Stimulated activated CD4-positive, alpha-beta T cell treated with anti-CD3 and anti-CD28 coated beads, Interleukin-2, amount 100 ng/mL, for 24 hours (primary cell): ENCODE measurements at places on chromosomes 16 and 17.

DNA sequence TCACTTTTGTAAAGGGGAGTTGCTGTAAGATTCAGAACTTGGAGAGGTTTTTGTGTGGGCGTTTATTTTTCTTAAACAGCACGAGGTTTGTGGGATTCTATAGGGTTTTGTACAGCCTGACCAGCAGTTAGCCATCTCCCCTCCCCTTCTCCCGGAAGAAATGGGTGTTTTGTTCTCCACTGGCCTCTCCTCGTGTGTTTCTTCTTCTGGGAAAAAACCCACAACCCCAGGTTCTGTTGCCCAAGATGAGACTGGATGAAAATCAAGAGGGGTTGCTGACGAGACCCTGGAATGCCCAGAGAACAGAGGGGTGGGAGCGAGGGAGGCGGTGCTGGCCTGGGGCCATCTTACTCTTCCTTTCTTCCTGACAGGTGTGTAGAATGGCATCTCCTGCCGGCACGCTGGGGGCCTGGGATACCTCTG is 186.1 kb downstream of the MSI2 start:
- DNase-seq = no peak

DNA sequence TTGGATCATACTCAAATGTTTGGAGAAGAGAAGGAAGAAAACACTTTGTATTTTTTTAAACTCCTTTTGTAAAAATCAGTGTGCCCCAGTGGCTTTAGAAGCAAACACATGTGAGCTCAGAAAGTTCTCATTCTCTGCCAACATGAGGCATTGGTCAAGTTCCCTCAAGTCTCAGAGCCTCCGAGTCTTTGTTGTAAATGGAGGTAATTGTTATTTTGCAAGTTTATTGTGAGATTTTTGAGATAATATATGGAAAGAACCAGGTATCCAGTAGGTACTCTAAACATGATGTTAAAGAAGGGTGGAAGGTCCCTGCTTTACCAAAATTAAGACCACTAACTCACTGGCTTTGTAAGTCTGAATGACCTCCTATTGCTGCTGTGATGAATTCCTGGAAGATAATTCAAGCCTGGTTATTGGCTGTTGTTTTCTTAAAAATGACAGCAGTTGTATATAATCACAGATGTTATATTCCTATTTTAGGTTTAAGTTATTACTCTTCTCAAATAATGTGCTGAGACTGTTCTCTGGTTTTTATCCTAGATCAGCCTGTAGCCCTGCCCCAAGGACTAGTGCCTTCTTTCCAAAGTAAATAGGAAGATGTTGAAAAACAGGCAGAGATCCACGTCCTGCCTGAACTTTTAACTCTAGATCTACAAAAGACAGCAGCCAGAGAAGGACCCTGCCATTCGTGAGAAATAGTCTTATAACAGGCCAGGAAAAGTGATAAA is 2.4 kb downstream of the HLF start:
- no peak for DNase-seq

DNA sequence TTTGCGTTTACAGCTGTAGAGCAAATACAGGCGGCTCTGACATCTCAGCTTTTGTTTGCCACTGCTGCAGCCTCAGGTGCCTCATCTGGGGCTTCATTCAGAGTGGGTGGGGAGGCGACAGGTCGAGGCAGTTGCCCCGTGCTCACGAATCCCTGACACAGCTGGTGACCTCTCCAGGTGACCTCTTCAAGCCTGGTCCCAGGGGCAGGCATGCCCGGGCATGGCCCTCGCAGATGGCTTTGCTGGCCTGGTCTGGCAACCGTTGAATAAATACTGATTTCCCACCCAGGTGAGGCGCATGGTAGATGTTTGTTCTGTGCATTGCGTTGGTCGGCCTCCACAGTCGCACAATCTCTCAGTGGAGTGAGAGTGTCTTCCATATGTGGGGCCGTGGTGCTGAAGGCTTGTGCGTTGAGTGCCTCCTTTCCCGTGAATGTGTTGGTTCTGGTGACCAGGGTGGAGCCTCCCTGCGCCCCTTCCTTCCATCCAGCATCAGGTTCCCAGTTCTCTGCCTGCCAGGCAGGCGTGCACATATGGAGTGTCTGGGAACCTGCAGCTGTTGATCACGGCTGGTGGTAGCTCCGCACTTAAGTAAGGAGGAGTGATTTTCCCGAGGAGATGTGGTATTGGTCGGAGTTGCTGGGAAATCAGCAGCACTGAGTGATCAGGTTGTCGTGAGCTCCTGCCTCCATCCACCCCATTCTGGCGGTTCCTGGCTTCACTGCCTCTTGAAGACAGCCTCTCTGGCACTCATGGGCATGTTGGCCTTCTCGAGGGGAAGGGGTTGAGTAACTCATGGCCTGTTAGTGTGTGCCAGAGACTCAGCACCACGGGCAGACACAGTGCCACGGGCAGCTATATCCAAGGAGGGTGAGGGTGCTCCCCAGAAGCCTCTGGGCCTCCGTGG is 149.7 kb downstream of the RPTOR start:
- no peak for DNase-seq

DNA sequence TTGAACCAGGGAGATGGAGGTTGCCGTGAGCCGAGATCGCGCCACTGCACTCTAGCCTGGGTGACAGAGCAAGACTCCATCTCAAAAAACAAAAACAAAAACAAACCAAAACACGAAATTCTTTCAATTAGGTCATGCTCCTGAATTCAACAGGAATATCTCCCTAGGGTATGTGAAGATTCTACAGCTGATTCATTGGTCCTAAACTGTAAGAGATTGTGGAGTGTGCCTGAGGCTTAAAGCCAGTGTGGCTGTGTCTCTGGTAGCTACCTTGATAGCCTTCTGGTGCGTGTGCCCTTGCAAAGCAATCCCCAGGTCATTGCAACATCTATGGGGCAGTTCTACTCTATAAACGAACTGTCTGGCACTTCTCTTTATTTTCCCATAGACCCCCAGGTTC is 48.4 kb downstream of the USP43 start:
- no peak for DNase-seq

GRCh38 chr17:48791128-48792032 is 25.6 kb downstream of the TTLL6 start:
- DNase-seq = peak; percentile 28

- no peak for DNase-seq
Observed at GRCh38 chr17:14330492-14330962, 29.6 kb downstream of the HS3ST3B1 start.

DNA sequence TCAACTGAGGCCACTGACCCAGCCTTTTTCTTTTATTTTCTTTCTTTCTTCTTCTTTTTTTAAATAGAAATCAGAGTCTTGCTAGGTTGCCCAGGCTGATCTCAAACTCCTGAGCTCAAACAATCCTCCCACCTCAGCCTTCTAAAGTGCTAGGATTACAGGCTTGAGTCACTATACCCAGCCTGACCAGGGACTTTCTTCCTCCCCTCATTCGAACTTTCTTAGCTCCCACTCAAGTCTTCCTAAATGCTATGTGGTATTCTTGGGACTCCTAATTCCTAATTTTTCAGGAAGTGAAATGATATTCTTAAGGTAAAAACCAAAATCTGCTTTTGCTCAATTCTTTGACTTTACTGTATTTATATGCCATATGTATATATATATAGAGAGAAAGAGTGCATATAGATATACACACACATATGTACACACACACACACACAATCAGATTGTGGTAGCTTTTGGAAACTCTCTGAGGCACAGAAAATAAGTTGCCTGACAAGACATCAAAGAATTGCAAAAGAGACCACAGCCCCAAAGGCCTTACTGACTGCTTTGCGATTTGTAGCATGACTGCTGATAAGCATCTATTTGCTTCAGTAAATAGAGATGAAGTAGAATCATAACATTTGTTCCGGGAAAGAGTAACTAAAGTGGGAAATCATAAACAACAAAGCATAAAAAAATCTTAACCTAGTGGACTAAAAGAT is 9.5 kb upstream of the AMZ2 start:
- no peak for DNase-seq

DNA sequence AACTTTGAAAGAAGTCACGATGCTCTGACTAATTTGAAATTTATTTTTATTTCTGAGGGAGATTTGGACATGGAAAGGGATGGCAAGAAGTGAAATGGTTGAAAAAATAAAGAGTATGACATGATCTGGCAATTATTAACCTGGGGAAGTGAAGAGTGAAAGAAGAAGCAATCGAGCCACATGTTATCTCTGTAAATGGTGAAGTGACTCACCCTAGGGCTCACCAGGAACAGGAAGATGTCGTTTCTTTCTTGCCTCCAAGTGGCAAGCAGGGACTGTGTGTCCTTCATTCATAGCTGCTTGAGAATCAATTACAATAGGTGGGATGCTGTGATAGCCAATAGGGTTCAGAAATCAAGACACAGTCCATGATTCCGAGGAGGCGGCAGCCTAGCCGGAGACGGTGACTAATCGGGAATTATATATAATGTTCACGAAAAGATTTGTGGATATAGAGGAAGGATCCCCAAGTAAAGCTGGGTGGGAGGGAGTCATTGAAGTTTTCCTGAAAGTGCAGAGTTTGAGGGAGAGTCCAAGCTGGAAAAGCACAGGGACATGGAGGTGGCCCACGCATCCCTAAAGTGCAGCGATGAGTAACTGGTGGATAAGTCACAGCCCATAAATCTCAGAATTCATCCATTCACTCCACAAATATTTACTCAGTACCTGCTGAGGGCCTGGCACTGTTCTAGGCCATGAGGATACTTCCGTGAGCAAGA is 18.2 kb upstream of the KRT20 start:
- no peak for DNase-seq

DNA sequence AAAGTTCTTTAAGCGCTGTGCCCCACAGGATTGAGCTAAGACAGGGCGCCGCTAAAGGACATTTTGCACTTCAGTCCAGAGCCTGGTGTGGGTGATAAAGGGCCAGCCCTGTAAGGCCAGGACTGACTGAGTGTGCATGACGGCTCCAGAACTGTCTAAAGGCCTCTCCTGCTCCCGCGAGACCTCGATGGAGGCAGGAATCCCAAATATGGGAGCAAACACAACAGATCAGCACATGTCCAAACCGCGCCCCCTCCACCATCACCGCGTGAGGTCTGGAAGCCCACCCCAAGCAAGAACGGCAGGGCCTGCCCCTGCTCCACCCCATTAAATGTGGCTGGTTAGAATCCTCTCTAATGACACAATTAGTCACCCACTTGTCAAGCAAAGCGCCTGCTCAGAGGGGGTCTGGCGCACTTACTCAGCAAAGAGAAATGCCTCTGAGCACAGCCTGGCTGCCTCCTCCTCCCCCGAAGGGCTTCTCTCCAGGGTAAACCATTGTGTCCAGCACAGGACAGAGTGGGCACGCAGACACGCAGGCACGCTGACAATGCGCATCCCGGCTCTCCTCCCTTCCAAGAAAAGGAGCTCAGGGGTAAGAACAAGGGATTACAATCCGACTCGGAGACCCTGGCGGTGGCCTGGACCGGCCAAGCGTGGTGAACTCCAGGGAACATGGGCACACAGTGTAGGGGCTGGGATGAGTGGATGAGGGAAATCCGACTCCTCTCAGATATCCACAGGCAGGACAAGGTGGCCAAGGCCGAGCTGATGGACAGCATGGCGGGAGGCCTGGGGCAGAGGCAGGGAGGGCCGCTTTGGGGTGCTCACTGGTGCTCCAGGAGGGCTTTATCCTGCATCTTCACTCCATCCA is 1.5 kb downstream of the MXRA7 start:
- DNase-seq = no peak

- no peak for DNase-seq
Observed at GRCh38 chr17:32755045-32755805, 121.7 kb downstream of the MYO1D start.
